ENCODE measurements at places on chromosomes 11 and 22. TPM values are rescaled to one million over a fixed set of nuclear protein-coding genes. Genes with fewer than 3 reads are reported as not detected.

PHRF1 gene
- 48.2 TPM for total RNA-seq

AIFM3 gene
- 2.4 TPM for total RNA-seq

CAPN1 gene
- 196 TPM for total RNA-seq

VSTM5 gene
- total RNA-seq = not detected

OR8A1 gene
- total RNA-seq = not detected

ASRGL1 gene
- total RNA-seq = 6.7 TPM

CXCR5 gene
- total RNA-seq = not detected

Measured in mesothelial cell of epicardium (in vitro differentiated cells).